ENCODE measurements at places on chromosomes 1 and 21. TPM values are rescaled to one million over a fixed set of nuclear protein-coding genes. Genes with fewer than 3 reads are reported as not detected.
A peak's percentile ranks its signal among the peaks of the same experiment; 100 is the strongest.

CFHR3 gene
- total RNA-seq: 0.20 TPM

DNA sequence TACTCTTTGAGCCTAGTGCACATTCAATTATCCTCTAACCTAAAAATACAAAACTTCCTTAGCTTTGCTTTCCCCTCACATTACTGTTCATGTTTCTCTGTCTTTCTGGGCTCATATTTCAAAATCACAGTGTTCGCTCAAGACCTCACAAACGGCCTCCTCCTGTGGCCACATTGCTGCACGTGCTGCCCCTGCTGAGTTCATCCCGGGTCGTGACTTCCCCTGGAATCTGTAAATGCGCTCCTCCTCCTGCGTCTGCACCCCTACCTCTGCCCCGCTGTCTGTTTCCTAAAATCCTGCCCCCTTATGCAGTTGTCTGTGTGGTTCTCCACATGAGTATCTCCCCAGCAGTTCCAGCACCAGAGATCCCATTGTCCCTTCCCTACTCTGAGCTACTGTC lies 45.5 kb upstream of the RAVER2 start:
- no peak for DNase-seq

- no peak for DNase-seq
These were observed 97.3 kb upstream of the BEND5 start for GRCh38 chr1:48873944-48874343.

DNA sequence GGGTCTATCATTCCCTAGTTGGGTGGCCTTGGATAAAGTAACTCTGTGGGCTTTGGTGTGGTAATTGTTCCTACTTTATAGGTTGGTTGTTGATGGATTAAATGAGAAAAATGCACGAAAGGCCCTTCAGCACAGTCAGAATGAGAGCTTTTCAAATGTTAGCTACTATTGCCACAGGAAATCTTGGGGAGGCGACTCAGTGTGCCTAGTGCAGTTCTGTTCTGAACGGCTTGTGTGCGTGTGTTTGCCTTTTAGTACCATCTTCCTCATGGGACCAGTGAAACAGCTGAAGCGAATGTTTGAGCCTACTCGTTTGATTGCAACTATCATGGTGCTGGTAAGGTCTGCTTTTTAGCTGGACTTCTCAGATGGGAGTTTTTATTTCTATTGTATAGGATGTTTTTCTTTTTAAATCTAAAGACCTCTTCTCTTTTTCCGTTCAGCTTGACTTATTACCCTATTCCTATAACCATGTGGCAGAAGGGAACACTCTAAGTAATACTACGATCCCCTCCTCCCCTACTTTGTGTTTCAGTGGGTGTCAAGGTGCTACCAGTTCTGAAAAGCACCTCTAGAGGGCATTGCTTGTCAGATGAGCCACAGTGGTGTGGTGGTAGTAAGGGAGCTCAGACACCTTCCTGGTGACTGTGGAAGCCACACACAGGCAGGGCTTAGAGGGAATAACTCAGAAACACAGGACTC lies 9.2 kb downstream of the SFT2D2 start:
- no peak for DNase-seq

CHODL gene
- total RNA-seq: 1.2 TPM

DNA sequence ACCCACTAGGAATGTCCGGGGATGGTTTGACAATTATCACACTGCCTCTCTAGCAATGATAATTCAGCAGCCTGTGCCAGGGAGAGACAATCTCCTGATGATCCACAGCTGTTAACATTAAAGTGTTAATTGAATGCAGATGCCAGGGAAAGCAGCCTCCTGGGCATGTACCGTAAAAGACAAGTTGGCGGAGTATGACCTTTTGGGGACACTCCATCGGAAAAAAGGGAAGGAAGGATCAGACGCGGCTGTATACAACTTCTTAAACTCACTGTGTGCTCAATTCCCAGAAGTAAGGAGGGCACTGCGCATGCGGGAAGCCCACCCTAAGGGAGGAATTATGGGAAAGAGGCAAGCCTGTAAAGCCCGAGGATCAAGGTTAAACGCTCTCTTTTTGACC lies 62.6 kb downstream of the MAP3K7CL start:
- DNase-seq: no peak

EPHX1 gene
- total RNA-seq: 66.0 TPM

DNA sequence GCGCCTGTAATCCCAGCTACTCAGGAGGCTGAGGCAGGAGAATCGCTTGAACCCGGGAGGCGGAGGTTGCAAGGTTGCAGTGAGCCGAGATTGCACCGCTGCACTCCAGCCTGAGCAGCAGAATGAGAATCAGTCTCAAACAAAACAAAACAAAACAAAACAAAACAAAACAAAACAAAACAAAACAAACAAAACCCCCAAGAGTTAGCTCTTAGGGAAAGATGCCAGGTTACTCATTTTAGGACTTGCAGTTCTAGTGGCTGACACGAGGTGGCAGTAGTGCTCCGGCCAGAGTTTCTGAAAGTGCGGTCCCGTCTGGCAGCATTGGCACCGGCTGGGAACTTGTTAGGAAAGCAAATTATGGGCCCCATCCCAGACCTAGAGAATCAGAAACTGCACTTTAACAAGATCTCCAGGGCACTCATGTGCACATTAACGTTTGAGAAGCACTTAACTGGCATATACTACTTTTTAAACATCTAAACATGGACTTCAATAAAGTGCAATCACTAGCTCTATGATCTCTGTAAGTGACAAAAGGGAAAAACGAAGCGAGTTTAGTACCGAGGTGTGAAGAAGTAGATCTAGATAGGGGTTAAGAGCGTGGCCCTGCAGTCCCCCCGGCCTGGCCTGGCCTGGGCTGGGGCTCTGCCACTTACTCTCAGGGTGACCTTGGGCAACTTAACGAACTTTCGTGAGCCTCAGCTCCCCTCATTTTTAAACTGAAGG lies 41.9 kb upstream of the TNFRSF1B start:
- peak; percentile 89 for DNase-seq

- no peak for DNase-seq
These were observed 54.7 kb upstream of the DNAH14 start for GRCh38 chr1:224874775-224875174.

GRCh38 chr1:185467122-185467521 lies 150.1 kb upstream of the IVNS1ABP start:
- DNase-seq: no peak

GRCh38 chr1:64077281-64077940 lies 126.0 kb upstream of the UBE2U start:
- no peak for DNase-seq

GRCh38 chr1:155932487-155932886 lies 1.7 kb downstream of the KHDC4 start:
- no peak for DNase-seq

GBP6 gene
- not detected for total RNA-seq

Measured in right atrium auricular region (tissue), 2 donors.